Inflammatory macrophage treated with lipopolysaccharide for 1 hour (primary cell): ENCODE measurements at places on chromosomes 3 and 15.

- DNase-seq: peak; percentile 77
These were observed 160.8 kb upstream of the TLE3 start for GRCh38 chr15:70258369-70259027.

- DNase-seq: no peak
These were observed 3.9 kb downstream of the GP5 start for GRCh38 chr3:194395212-194395611.

GRCh38 chr15:70906842-70907241 lies 14.2 kb downstream of the LRRC49 start:
- no peak for DNase-seq

DNA sequence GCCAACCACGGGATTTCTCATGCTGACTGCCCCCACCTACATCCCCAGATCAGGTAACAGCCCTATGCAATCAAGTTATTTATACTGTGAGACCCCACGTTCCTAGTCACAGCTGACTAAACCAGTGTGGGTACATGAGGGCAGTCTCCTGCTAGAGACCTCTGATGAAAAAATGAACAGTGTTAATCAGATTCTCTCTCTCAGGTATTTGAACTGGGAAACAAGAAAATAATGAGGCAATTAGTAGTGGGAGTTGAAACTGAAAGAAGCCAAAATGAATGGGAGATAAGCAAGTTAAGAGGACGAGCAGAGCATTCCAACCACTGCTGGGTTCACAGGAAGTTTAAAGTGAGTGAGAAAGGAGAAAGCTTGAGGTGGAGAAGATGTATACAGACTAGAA lies 98.5 kb upstream of the MYO5C start:
- DNase-seq: no peak

DNA sequence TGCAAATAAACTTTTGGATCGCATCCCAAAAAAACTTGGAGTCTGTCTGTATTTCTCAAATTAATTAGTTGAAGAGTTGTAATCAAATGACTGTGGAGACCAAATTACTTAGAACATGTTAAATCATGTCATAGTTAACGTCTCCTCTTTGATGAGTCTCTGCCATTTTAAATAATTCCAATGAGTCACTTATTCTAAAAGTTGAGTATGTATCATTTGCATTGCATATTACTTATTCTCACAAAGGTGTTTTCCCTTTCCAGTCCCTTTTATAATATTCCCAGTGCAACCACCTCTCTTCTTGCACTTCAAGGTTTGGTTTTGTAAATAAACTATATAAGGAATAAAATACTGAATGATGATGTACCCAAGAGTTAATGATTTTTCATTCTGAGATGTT lies 36.0 kb upstream of the MBNL1 start:
- DNase-seq: no peak

DNA sequence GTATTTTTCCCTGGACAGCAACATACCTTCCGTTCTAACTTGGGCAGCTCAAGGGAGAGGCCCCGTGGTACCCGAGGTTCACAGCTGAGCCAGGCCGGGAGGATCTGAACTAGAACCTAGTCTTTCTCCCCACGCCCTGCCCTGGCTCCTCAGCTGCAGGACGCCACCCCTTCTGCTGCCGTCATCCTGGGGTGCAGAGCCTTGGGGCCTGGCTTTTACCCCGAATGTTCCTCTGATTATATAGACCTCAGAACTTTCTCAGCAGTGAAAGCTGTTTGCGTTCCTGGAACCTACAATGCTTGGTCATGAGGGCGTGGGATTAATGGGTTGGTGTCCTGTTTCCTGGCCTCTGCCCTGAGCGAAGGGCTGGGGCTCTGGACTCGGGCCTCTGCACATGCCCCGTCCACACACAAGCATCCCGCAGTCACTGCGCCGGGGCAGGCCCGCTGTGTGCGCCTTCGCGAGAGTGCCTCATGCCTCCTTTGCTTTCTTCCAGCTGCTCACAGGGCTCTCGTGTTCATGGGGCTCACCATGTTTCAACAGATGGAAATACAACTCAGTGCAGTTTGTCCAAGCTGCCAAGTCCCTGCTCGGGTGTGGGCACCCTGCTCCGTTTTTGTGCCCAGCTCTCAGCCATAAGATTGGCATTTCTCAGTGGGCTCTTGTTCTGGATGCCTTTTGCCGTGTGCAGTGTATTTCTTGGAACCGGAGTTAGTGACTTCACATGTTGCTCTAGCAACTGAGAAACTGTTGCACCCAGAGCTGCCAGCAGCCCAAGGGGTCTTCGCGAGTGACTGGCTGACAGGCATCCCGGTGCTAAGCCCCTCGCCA lies 20.4 kb downstream of the SYNM start:
- no peak for DNase-seq

- DNase-seq: no peak
These were observed 152.3 kb upstream of the STAC start for GRCh38 chr3:36227980-36228379.
